ENCODE measurements at places on chromosomes 1 and 21. TPM values are rescaled to one million over a fixed set of nuclear protein-coding genes. Genes with fewer than 3 reads are reported as not detected.

ATAD3A gene
- total RNA-seq, result 14.9 TPM

SLC35D1 gene
- 33.4 TPM for total RNA-seq

TARS2 gene
- 15.4 TPM for total RNA-seq

F13B gene
- not detected for total RNA-seq

OR10J1 gene
- total RNA-seq, result not detected

IGSF3 gene
- 15.7 TPM for total RNA-seq

SH2D5 gene
- not detected for total RNA-seq

RNF2 gene
- total RNA-seq, result 12.4 TPM
